ENCODE measurements at places on chromosomes 5 and 9. TPM values are rescaled to one million over a fixed set of nuclear protein-coding genes. Genes with fewer than 3 reads are reported as not detected.
A peak's percentile ranks its signal among the peaks of the same experiment; 100 is the strongest.

DNA sequence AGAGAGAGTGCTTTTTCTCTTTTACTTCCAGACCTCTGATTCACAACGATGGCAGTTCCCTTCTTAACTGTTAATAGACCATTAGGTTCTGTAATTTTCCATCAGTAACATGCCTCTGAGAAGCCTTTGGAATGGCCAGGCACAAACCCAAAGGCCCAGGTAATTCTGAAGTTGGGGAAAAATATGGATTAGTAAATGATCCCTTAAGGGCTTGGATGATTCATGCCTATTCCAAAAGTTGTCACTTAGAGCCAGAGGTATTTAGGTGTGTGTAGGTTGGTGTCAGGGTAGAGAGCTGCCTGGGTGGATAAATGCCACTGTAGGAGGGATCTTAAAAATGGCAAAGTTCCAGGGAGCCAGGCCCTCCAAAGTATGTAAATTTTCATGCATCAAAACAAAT lies 228.8 kb downstream of the PLK2 start:
- H3K27me3 ChIP-seq = no peaks in the 10 kb centered on the region
- no peak for DNase-seq
- H3K27ac ChIP-seq = no peak overlapping the region
- H3K4me1 ChIP-seq = no peaks in the 10 kb centered on the region
- H3K36me3 ChIP-seq = no peaks in the 10 kb centered on the region

DNA sequence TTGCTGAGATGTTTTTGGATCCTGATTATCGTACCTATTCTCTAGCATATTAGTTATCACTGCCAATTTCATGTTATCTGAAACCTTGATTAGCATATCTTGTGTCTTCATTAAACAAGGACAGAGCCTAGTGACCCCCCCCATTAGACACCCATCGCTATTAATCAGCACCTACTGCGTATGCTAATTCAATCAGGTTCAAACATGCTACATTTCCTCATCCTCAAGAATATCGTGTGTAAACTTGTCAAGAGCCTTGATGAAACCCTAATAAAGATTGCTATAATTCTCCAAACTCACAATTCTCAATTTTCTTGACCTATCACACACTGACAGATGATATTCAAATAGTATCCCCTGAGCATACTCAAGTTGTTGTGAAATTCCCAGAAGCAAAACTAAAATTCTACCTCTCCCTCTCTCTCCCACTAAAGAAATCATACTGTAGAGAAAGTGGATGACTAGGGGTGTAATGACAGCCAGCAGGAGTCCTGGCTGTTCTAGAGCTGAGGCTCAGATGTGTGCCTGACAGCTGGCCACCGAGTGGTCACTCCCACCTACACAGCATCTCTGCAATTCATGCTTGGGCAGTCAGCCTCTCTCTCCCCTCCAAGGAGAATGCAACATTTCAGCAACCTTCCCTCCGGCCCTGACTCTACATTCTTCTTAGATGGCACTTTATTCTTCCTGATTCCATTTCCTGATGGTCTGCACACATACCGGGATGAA lies 9.2 kb upstream of the ZNF354A start:
- no peaks in the 10 kb centered on the region for H3K27me3 ChIP-seq
- no peak overlapping the region for H3K4me3 ChIP-seq
- H3K27ac ChIP-seq = no peak overlapping the region
- H3K36me3 ChIP-seq = no peaks in the 10 kb centered on the region
- H3K4me1 ChIP-seq = no peaks in the 10 kb centered on the region
- DNase-seq = no peak

GRCh38 chr5:28009576-28009975 lies 971.2 kb upstream of the CDH9 start:
- DNase-seq = no peak
- no peak overlapping the region for H3K4me3 ChIP-seq
- H3K4me1 ChIP-seq = no peaks in the 10 kb centered on the region
- H3K27ac ChIP-seq = no peak overlapping the region
- no peaks in the 10 kb centered on the region for H3K27me3 ChIP-seq

- no peak overlapping the region for H3K4me3 ChIP-seq
- peak overlapping the region; percentile 94 for H3K27ac ChIP-seq
- H3K27me3 ChIP-seq = no peaks in the 10 kb centered on the region
- no peaks in the 10 kb centered on the region for H3K36me3 ChIP-seq
Observed at GRCh38 chr5:151674626-151675610, 11.8 kb downstream of the SPARC start.

DNA sequence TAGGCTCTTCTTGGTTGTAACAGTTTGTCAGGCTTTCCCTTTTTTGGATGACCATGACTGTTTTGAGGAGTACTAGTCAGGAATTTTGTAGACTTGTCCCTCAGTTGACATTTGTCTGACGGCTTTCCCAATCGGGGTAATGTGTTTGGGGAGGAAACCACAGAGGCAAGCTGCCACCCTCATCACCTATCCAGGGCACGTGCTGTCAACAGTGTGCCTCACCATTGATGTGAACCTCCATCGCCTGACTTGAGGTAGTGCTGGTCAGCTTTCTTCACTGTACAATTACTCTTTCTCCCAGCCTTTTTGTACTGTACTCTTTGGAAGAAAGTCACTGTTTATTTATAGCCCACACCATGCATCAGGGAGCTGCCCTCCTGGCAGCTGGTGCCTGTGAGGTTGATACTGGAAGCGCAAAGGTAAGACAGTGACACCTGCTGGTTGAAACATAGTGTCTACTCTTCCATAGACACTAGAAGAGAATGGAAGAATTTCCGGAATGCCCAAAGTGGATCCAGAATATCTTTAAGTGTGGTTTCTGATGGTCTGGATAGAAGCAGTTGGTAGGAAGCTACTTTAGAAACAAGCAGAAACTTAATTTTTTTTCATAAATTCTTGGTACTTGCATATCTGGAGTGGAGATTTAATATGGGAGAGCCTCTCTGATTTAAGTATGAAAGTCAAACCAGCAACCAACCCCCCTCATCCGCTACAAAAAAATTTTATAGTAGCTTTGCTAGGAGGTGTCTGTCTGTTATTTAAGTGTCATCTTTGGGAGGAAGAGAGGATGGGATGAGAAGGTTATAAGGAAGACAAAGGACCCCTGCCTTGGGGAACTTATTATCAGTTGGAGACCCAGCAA lies 69.3 kb downstream of the SNX30 start:
- no peak for DNase-seq
- no peak overlapping the region for H3K4me3 ChIP-seq
- peaks cover 19% of the 10 kb centered on the region for H3K36me3 ChIP-seq
- H3K4me1 ChIP-seq = peaks cover 34% of the 10 kb centered on the region
- H3K27ac ChIP-seq = no peak overlapping the region

DNA sequence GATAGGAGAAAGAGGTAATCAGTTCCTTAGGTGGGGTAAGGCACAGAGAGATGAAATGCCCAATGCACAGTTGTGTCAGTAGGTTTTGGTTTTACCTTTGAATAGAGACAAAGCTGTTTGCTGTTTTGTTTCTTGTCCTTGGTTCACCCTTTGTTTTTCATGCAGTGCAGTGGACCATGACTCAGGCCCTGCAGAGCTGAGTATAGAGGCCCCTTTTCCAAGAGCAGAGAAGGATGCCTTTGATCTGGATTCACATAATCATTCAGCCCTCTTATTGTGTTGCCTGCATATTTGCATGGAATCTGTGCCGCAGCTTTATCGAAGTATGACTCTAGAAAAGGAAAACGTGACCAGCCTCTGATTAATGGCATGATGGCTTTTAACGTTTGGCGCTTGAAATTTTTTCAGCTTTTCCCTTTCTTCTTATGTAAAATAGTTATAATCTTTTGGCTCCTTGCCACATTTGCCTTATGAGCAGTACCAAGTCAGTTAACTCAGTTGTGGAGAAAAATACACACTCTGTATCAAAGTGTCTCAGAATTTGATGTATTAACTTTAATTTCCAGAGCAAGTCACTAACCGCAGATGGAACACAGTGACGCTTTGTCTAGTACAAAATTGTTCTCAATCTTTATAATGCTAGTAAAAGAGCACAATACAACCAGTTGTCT lies 197.6 kb downstream of the KDM4C start:
- no peaks in the 10 kb centered on the region for H3K27me3 ChIP-seq
- no peaks in the 10 kb centered on the region for H3K4me1 ChIP-seq
- DNase-seq = no peak
- no peak overlapping the region for H3K4me3 ChIP-seq
- no peaks in the 10 kb centered on the region for H3K36me3 ChIP-seq
- no peak overlapping the region for H3K27ac ChIP-seq

DNA sequence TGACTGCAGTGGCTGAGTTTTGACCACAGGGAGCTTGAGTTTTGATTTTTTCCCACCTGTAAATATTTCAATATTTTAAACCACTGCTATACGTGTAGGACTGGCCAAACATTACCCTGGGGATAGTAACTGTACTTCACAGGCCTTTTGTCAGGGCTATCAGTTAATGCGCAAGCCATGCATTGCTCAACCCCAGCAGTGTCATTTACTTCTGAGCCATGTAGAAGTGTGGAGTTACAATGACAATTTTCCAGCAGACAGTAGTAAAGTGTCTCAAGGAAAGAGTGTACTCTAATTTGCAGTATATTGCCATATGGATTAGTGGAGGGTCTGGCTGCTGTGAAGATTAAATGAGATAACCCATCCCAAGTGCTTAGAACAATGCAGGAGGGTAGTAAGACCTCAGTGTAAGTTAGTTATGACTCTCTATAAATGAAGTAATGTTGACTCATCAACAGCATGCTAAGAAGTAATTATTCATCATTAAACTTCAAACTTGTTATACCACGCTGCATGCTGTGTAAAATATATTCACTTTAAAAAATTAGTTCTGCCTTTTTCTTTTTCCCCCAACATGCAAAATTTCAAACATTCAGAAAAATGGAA lies 489.2 kb downstream of the KDM4C start:
- H3K4me1 ChIP-seq = no peaks in the 10 kb centered on the region
- H3K4me3 ChIP-seq = no peak overlapping the region
- DNase-seq = no peak
- no peaks in the 10 kb centered on the region for H3K27me3 ChIP-seq
- H3K27ac ChIP-seq = no peak overlapping the region

- H3K4me3 ChIP-seq = no peak overlapping the region
- no peaks in the 10 kb centered on the region for H3K36me3 ChIP-seq
- no peak overlapping the region for H3K27ac ChIP-seq
- H3K4me1 ChIP-seq = peaks cover 36% of the 10 kb centered on the region
Observed at GRCh38 chr5:96338624-96339415, 94.2 kb downstream of the PCSK1 start.

DNA sequence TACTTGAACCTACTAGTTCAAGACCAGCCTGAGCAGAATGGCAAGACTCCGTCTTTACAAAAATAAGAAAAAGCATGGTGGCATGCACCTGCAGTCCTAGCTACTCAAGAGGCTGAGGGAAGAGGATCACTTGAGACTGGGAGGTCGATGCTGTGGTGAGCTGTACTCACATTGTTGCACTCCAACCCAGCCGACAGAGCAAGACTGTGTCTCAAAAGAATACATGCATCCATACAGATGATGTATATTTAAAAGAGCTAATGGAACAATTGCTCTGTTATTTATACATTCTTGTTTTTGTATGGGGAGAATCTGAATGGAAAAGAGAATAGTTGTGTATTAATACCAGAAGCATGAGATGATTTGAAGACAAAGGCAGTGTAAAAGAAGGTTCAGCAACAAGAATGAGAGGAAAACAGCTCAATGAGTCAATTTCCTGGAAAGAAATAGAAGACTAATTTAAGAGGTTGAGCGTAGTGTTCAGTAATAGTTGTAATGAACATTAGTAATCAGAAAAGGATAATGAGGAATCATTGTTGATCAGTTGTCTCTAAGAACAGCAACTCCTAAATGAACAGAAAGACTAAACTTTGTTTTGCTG lies 1.9 kb upstream of the LRRC70 start:
- H3K36me3 ChIP-seq = no peaks in the 10 kb centered on the region
- no peak overlapping the region for H3K27ac ChIP-seq
- DNase-seq = no peak
- no peak overlapping the region for H3K4me3 ChIP-seq

DNA sequence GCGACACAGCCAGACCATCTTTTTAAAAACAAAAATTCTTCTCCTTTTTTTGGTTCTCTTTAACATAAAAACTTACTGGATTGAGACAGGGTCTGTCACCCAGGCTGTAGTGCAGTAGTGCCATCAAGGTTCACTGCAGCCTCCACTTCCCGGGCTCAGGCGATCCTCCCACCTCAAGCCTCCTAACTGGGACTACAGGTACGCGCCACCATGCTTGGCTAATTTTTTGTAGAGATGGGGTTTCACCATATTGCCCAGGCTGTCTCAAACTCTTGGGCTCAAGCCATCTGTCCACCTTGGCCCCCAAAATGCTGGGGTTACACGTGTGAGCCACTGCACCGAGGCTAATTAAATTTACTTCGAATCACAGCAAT lies 13.8 kb downstream of the HNRNPK start:
- DNase-seq = no peak
- peaks cover 11% of the 10 kb centered on the region for H3K36me3 ChIP-seq
- H3K4me1 ChIP-seq = no peaks in the 10 kb centered on the region
- H3K4me3 ChIP-seq = no peak overlapping the region

DNA sequence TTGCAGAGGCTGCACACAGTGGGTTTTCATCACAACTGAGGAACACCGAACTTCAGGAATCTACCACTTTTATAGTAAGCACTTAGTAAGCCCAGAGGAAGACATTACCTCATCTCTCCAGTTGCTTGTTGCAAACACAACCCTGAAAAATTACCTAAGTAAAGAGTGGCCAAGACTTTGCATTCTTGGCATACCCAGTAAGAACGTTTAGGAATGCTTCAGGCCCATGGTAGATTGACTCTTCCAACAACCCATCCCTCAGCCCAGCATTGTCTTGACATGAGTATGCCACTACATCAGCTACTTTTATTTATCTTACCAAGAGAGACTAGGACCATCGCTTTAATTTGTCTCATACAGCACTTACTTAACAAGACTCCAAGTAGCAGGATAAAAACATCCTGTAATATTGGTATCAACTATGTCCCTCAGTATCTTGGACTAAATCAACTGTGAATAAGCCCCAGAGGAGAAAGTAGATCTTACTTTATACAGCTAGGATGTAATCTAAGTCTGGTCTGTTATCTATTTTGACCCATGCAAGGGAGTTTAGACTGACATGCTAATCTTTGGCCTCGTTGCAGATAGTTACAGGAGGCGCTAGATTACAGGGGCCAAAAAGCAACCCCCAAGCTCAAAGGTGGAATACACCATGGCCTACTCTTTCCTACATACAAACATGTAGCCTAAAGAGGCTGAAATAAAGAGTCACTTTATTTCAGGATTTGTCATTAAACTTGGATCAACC lies 114.9 kb downstream of the INVS start:
- no peak overlapping the region for H3K4me3 ChIP-seq
- no peak for DNase-seq
- no peaks in the 10 kb centered on the region for H3K27me3 ChIP-seq
- H3K36me3 ChIP-seq = no peaks in the 10 kb centered on the region

Gene CSF2
- total RNA-seq = 5.1 TPM

Gene SPINK4
- not detected for total RNA-seq

Gene GM2A
- 70.0 TPM for total RNA-seq

Gene IL31RA
- 0.16 TPM for total RNA-seq

Gene BTNL8
- 0.47 TPM for total RNA-seq
